ENCODE measurements at places on chromosomes 5 and 9. TPM values are rescaled to one million over a fixed set of nuclear protein-coding genes. Genes with fewer than 3 reads are reported as not detected.

The RNF183 gene
- 0.25 TPM for total RNA-seq

The CPLANE1 gene
- total RNA-seq: 21.6 TPM

The GABRA1 gene
- not detected for total RNA-seq

The TAL2 gene
- total RNA-seq: not detected

The DOCK8 gene
- 75.1 TPM for total RNA-seq

The RPL35 gene
- 758 TPM for total RNA-seq

The STPG3 gene
- not detected for total RNA-seq

The LCN15 gene
- not detected for total RNA-seq

The FXN gene
- 13.5 TPM for total RNA-seq

The TLE4 gene
- total RNA-seq: 34.9 TPM

Data from lung (tissue), 17 donors.